Activated naive CD4-positive, alpha-beta T cell (primary cell): ENCODE measurements at places on chromosomes 11 and 22.
A peak's percentile ranks its signal among the peaks of the same experiment; 100 is the strongest.

- no peak for DNase-seq
These were observed 4.1 kb downstream of the SYT13 start for GRCh38 chr11:45282081-45282480.

GRCh38 chr11:11993839-11994238, 14.6 kb downstream of the DKK3 start:
- DNase-seq: no peak

- DNase-seq: peak; percentile 33
These were observed 547 bp downstream of the PARVG start for GRCh38 chr22:44181033-44181911.

- DNase-seq: no peak
These were observed 22.9 kb downstream of the ARHGAP20 start for GRCh38 chr11:110689306-110689705.

GRCh38 chr11:125174057-125174456, 9.5 kb downstream of the PKNOX2 start:
- no peak for DNase-seq

GRCh38 chr11:8567602-8568198, 26.3 kb downstream of the STK33 start:
- no peak for DNase-seq

GRCh38 chr11:115080923-115081680, 402.8 kb downstream of the NXPE2 start:
- DNase-seq: no peak

DNA sequence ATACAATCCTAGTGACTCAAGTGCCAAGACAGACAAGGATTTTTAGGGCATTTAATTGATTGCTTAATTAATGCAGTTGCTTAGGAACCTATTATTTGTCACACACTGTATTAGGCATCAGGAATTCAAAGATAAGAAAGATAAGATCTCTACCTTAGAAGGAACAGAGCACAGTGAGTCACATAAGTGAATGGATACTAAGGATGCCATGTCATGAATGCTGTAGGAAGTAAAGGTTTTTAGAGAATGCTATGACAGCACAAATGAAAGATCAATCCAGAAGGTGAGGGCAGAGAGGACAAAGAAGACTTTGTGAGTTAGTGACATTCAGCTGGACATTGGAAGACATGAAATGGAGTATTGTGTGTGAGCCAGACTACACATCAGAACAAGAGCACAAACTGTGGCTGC, 147.9 kb upstream of the DDI1 start:
- DNase-seq: no peak

DNA sequence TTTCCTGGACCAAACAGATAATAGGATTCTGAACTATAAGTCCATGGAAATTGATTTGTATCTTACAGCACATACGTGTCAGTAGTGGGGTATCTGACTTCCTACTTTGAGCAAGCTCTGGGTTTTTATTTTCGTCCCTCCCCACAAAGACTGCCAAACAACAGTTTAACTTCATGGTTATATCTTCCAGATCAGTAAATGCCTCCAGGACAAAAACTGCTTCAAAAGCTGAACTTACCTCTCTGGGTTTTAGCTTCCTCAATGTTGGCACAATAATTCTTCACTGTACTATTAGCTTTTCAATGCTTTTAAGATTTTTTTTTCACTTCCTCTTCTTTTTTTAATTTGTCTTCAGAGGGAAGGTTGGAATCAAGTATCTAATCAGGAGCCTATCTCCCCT, 4.2 kb upstream of the DPF2 start:
- DNase-seq: no peak

GRCh38 chr11:69983897-69984438, 94.1 kb upstream of the ANO1 start:
- DNase-seq: no peak

DNA sequence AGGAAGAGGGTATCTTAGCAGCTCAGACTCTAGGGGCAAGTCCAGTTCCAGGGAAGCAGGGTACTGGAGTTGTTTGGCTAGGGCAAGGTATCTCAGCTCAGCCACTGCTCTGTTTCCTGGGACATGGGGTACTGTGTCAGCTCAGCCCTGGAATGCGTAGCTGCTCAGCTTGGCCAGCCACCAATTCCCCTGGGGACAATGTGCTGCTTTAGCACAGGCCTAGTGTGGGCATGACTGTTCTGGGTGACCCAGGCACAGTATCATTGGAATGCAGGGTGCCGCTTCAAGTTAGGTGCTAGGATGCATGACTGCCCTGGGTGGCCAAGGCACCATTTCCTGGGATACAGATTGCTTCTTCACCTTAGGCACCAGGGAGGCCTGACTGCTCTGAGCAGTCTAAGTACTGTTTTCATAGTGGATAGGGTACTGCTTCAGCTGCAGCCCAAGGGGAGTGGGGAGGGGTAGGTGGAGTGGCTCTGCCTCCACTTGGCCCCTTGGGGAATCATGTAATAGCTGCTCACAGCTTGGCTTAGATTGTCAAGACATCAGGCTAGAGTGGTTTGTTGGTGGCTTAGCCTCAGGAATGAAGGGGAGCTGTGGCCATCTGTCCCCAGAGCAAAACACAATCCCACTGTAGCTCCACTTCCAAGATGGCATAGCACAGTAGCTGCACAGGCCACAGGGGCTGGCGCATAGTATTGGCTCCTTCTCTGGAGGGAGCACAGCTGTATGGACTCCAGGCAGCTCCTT, 36.0 kb downstream of the MADD start:
- no peak for DNase-seq

DNA sequence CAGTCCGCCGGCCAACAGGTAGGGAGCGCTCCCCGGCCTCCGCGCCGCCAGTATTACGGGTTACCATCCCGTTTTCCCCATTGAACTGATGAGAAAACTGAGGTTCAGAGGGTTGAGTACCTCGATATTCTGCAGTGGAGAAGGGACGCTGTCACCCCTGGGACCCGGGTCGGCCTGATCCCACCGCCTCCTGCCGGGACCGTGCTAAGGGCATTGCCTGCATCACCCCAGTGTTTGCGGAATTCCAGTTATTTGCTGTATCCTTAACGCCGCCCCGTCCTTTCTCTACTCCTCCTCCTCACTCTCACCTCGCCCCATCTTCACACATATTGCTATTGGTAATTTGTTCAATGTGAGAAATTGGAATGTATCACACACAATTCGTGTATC, 370 bp upstream of the A4GALT start:
- DNase-seq: no peak

DNA sequence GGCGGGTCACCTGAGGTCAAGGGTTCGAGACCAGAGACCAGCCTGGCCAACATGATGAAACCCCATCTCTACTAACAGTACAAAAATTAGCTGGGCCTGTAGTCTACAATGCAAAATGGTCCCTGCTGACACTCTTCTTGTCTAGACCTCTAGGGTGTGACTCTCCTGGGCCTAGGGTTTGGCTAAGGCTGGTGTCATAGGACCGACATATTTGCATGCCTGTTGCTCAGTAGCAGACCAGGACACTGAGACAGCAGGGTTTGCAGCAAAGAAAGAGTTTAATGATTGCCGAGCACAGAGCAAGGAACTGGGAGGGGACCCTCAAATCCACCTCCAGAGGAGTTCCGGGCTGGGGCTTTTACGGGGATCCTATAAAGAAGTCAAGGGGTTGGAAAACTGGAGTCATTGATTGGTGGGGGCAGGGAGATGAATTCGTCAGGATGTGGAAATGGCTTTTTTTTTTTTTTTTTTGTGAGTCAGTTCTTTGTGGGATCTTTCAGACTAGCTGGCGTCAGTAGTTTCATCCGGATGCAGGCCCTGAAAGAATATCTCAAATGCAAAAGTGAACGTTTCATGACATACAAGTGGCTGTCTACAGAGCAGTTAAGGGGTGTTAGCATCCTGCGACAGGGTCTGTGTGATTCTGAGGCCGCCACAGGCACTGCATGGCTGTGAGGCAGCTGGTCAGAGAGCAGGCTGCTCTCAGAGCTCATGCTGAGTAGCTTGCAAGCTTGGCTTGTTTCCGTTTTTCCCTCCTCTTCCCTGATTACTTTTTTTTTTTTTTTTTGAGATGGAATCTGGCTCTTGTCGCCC, 27.2 kb upstream of the A4GALT start:
- DNase-seq: no peak

DNA sequence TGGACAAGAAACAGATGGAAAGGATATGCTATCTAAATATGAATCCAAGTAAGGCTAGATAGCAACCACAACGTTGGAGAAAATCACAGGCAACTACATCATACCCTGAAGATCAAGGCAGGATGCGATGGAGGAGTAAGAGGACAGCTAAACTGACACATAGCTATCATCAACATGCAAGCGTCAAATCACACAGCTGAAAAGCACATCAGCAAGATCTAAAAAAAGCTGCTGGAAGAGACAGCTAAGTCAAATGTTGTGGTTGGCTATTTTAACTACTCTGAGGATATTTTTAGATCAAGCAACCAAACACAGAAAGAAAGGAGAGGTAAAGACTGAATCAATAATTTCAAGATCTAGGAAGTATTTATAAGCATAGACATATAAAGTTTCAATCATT, 466.9 kb downstream of the BRD1 start:
- DNase-seq: no peak

DNA sequence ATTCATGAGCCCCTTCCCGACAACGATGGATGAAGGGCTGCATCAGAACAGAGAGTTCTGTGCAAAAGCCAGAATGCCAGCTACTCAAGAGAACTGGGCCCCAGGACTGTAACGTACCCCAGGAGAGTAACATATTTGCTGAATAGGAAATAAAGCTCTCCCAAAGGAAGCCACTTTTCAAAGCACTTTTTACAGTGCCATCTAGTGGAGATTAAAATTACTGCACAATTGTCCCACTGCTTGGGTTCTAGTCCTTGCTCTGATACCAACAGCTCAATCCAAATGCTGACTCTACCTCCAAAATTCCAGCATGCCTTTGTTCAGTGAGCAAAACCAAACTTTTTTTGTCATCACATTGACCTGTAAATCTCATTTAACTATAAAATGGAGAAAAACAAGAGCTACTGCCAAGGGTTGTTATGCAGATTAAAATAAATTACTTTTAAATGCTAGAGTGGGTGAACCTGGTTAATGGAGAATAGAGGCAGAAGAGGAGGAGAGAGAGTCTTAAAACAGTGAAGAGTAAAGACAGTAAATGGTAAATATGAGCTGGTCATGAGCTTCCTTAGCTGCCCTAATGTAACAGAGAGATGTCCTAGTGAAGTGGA, 87.6 kb upstream of the FSHB start:
- DNase-seq: no peak

DNA sequence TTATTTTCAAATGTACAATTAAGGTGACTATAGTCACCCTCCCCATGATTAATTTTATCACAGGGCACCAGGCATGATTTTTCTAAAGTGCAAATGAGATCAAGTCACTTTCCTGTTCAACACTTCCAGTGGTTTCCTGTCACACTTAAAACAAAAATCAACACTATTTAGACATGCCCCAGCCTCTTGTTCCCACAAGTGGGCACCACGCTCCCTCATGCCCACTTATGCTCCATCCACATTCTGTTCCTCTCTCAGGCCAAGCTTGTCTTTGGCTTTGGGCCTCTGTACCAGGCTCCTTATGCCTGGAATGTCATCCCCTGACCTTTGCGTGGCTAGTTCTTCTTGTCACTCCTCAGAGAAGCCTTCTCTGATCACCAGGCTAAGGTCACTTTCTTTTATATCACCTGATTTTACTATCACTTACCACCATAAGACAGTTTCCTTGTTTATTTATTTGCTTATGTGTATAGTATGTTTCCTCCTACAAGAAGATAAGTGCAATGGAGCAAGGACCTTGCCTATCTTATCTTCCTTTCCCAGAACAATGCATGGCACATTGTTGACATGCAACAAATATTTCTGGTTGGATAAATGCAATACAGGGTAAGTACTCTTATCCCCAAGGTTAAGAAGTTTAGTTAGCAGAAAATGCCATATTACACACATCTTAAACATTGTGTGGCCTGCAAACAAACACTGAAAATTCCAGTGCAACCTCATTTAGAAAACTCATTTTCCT, 50.9 kb upstream of the PANX1 start:
- DNase-seq: no peak

GRCh38 chr22:37991731-37992442, 7.5 kb upstream of the SOX10 start:
- no peak for DNase-seq

GRCh38 chr11:131669401-131669780, 299.0 kb downstream of the NTM start:
- no peak for DNase-seq

DNA sequence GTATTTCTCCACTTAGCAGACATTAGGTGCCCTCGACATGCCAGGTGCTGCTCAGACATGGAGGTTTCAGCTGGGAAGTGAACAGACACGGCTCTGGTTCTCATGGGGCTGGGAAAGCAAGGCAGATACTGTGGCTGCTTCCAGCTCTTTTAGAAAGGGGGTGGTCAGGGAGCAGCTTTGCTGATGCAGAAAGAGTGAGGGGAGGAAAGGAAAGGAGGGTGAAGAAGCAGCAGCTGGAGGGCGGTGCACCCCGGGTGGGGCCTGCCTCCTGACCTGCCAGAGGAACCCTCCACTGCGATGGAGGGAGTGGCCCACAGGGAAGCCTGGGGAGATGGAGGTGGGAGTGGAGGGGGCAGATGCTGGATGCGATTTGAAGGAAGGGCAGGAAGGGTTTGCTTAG, 76.8 kb downstream of the MORC2 start:
- no peak for DNase-seq

- DNase-seq: no peak
These were observed 19.0 kb upstream of the CABP7 start for GRCh38 chr22:29700900-29701154.

DNA sequence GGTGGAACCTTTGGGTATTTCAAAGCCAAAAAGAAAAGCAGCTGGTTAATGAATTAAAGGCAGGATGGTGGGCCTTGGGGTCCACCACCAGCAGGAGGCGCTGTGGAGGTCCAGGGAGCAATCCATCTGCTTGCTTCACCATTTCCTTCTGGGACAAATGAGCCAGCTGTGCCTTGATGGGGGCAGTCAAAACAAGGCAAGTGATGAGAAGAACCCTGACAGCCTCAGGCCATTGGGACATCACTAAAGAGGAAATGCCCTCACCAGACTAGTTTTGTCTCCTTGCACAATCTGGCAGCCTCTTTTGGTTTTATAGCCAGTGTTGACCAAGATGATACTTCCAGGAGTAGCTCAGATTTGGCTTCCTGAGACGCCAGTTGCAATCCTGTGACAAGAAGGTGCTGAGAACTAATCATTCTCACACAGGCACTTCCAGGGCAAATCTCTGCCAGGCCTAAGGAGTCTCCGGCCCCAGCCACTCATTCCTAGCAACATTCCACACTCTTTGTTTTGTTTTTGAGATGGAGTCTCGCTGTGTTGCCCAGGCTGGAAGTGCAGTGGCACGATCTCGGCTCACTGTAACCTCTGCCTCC, 38.2 kb upstream of the WEE1 start:
- DNase-seq: peak; percentile 68

DNA sequence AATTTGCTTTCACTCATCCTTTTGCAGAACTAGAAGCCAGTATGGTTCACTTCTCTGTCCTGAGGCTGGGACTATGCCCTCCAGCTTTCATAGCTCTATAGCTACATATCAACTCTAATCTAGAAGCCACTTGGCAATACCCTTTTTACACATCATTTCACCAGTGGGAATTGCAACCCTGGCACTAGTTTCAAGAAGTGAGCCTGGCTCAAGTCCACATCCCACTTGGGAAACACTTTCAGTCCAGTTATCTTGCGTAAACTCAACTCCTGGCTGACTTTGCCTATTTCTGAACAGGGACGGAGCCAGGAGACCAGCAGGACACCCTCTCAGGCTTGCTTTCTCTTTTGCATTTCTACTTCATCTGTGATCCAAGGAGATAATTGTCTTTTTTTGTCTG, 19.9 kb upstream of the FAT3 start:
- DNase-seq: no peak
